CD4-positive, CD25-positive, alpha-beta regulatory T cell (primary cell): ENCODE measurements at places on chromosomes 2 and 18. TPM values are rescaled to one million over a fixed set of nuclear protein-coding genes. Genes with fewer than 3 reads are reported as not detected.

Gene LYG2
- not detected for total RNA-seq

Gene SIX3
- total RNA-seq: not detected

Gene FEV
- total RNA-seq: not detected

Gene INPP5D
- total RNA-seq: 278 TPM

Gene IL1R1
- total RNA-seq: 11.7 TPM

DNA sequence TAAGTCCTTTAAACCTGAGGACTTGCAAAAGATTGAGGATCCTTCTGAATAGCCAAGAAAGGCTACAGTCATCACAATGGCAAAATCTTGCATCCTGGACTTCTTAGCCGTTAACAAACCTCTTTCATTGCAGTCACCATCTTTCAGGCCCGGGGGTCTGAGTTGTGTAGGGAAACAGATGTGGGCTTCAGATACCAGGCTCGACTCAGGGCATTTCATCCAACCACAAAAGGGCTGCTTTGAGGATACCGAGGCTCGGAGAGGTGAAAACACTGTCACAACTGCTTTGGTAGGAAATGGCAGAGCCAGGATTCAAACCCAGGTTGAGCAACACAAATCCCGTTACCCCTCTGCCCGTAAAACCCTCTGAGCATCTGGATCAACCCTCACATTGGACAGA is 147.4 kb downstream of the TFCP2L1 start:
- DNase-seq: no peak

DNA sequence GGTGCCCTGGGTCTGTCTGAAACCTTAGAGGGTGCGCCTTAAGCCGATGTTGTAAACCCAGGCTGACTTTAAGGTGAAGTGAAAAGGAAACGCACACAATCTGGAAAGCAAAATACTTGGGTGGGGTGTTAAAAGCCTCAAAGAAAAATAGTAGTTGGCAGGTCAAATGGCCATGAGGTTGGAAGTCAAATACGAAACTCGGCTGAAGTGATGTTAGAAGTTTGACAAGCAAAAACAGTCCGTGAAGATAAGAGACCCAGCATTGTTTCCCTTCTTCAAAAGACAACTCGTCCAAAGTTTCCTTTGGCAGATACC is 1.4 kb upstream of the CDC42EP3 start:
- DNase-seq: no peak

- no peak for DNase-seq
Observed at GRCh38 chr2:191831410-191831994, 15.4 kb downstream of the CAVIN2 start.

GRCh38 chr2:192487636-192488035 is 292.9 kb upstream of the TMEFF2 start:
- DNase-seq: no peak

GRCh38 chr2:100272841-100273329 is 49.4 kb downstream of the LONRF2 start:
- no peak for DNase-seq

- DNase-seq: no peak
Observed at GRCh38 chr2:189467160-189467559, 25.9 kb downstream of the WDR75 start.

DNA sequence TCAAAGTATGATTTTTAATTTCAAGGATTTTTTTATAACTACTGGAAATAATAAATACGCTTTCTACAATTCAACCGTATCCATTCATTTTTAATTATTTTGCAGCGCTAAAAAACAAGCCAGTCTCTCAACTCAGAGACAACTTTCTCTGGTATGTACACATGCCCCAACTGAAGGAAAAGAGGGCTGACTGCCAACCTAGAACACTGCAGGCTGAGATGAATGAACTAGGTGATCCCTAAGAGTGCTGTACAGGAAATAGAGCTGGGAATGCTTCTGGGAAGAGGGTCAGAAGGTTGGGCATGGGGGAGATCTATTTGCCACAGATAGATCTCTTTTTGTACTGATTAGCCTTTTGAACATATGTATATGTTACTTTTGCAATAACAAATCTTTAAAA is 460.1 kb downstream of the NR4A2 start:
- no peak for DNase-seq

DNA sequence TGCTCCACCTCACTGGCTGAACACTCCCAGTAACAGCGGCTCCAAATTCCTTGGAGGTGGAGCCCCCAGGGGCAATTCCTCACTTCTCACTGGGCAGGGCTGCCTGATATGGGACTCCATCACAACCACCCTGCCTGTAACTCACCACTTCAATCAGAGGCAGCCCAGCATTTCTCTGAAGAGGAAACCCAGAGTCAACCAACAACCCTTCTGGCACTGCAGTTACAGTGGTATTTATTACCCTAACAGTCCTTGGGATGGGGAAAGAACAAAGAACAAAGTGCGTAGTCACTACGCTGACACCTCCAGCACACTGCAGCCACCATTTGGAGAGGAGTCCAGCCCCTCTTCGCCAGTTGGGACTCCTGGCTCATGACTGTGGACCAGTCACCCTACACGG is 85.7 kb upstream of the GALNT13 start:
- no peak for DNase-seq

GRCh38 chr2:191512216-191512835 is 165.6 kb upstream of the NABP1 start:
- DNase-seq: no peak
